ENCODE measurements at places on chromosomes 2 and 18. TPM values are rescaled to one million over a fixed set of nuclear protein-coding genes. Genes with fewer than 3 reads are reported as not detected.

Gene CRYGC
- not detected for total RNA-seq

Gene GKN2
- 0.25 TPM for total RNA-seq

Gene PROM2
- total RNA-seq = 0.98 TPM

Gene ACMSD
- not detected for total RNA-seq

Gene ALLC
- not detected for total RNA-seq

Gene KYNU
- total RNA-seq = under 0.01 TPM

Gene SP140L
- 0.49 TPM for total RNA-seq
